T-cell (primary cell): ENCODE measurements at places on chromosomes 2 and 18.

DNA sequence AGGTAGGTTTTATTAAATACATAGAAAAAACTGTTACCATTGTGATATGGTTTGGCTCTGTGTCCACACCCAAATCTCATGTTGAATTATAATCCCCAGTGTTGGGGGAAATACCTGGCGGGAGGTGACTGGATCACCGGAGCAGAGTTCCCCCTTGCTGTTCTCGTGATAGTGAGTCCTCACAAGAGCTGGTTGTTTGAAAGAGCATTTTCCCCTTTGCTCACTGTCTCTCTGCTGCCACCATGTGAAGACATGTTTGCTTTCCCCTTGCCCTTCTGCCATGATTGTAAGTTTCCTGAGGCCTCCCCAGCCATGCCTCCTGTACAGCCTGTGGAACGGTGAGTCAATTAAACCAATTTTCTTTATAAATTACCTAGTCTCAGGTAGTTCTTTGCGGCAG is 352.7 kb upstream of the SLC39A10 start:
- DNase-seq: no peak

- DNase-seq: peak; percentile 4
Measured at GRCh38 chr2:74079522-74080341, 68.0 kb downstream of the BOLA3 start.

DNA sequence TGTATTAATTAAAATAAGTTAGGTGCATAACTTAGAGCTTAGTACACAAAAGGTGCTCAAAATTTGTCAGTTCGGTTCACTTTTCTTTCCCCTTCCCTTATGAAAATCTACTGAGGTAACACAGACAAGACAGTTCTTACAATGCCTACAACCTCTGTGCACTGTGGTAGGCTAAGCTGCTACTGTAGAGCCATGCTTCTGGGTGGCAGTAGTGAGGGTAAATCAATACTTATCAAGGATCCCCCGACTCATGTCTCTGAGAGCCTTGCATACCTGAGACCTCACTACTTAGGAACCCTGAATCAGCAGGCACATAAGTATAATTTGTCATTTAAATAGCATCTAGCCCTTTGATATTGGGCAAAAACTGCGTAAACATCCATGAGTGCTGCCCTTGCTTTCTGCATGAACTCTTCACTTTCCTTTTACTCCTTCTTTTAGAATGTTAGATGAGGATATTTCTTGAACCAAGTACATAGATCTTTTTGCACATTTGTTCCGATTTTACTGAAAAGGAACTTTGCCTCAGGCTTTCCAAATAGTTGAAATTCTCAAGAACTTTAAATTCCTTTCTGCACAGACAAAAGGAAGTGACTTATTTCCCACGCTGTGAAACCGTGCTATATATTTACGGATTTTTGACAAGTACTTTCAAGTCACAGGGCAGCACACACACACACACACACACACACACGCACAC is 234.4 kb downstream of the TRIB2 start:
- DNase-seq: no peak

DNA sequence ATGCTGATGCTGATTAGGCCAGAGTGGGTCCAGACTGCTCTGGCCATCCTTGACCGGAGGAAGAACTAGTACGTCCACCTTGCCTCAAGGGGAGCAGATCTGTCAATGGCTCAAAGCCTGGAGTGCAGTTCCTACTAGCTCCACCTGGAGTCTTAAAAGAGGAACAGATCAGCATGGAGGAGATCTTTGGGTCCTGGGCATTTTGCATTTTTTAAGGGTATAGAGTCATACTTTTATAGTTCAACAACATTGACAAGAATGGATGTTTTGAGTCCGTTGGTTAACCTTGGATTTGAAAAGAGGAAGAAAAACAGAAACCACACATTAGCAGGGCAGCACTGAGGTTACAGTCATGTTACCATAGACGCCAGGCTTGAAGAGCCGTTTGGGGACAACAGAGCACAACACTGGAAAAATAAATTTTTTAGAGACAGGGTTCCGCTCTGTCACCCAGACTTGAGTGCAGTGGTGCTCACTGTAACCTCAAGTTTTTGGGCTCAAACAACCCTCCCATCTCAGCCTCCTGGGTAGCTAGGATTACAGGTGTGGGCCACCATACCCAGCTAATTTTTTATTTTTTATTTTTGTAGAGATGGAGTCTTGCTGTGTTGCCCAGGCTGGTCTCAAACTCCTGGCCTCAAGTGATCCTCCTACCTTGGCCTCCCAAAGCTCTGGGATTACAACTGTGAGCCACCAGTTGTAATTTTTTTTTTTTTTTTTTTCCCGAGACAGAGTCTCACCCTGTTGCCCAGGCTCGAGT is 78.5 kb downstream of the PRKCE start:
- no peak for DNase-seq

DNA sequence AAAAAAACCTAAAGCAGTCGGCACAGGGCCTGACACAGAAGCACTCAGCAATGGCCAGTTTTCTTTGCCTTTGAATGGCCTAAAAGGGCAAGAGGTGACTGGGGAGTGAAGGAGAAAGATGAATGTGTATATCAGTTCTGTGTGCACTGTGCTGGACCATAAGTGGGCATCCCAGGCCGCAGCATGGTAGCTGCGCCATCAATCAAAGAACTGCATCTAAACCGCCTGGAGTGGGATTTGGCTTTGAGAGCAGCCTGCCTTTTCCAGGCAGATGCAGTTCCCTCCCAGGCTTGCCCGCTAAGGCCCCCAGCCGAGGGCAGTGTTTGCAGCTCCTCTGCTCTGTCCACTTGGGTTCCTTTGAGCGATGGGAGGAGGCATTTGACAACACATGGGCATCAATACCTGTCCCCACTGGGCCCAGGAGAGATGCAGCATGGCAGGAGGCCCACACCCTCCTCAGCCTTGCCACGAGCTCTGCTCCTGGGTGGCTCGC is 144.1 kb downstream of the FAM210A start:
- DNase-seq: no peak

DNA sequence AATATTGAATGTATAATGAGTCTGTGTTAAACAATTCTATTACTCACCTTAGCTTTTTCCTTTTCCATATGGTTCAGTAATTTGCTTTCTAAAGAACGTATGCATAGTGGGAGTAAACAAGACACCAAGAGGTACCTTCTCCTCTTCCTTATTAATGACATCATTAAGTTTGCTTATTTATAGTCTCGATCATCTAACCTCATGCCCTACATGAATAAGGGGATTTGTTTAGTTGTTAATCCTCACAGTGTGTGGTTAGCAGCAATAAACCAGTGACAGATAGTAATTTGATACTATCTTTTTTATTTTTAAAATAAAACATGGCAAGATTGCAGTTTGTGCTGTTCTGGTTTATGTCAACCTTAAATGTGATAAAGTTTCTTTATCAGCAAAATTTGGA is 69.7 kb downstream of the COBLL1 start:
- no peak for DNase-seq

DNA sequence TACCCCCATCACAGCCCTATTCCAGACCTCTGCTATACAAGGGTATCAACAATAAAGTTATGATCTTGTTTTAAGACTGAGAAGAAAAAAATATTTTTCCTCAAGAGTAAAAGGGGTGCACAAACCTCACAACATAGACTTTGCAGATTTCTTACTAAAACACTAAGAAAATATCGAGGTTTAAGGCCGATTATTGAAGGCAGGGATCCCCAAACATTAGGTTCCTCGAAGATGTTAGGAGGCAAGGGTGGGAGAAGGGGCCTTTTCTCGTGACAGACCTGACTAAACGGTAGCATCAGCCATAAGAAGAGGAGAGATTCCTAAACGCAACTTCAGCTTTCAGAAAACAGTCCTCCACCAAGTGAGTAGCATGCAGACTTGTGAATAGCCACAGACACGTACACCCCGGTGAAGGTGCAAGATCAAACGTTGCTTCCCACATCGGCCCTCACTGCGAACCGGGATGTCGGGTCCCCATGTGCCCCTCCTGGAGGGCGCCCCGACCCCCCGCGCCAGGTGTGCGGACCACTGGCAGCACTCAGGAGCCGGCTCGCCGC is 678 bp downstream of the PIAS2 start:
- peak; percentile 6 for DNase-seq

DNA sequence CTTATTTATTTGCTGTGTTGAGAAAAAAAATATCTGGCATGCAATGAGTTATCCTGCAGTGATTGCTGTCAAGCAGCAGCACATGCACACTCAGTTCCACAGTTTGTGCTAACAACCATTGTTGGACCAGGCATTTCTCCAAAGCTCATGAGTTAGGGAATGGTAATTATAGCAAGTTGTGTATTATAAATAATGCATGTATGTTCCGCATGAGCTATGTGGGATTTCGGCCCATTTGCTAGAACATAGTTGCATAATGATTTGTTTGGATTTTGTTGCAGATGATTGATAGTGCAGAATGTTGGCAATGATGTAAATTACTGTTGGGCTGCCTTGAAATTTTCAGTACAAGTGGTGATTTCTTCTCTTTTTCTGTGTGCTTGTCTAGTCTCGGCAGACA is 10.7 kb downstream of the KCNJ3 start:
- no peak for DNase-seq

GRCh38 chr18:14963246-14963645 is 215.3 kb downstream of the ANKRD30B start:
- no peak for DNase-seq

DNA sequence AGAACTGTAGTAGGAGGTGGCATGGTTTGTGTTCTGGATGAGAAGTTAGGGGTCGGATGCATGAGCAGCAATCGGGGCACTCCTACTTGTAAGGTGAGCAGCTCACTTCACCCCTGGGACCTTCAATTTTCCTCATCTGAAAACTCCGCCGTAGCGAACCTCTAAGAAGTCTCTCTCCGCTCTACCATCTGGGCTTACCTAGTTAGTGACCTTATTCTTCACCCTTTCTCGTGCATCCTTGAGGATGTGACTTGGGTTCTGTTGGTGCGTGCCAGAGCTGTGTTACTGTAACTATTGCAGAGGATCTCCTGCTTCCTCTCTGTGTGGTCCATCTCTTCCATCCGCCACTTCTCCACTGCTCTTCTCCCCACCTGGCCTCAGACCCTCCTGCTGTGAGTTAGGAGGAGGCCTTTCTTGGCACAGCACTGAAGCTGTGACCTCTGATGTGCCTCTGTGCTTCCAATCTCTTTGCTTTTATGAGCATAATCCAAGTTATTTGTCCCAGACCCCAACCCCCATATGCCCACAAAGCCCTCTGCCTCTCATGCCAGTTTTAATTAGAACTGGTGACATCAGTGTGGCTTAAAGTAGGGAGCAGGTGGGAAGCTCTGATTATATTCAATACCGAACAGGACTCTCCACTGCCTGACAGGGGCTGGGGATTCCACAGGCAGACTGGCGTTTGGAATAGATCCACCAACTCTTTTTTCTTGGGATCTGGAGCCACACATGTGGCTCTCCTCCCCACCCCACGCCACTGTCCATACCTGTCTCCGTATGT is 178.4 kb downstream of the BCL2 start:
- no peak for DNase-seq

DNA sequence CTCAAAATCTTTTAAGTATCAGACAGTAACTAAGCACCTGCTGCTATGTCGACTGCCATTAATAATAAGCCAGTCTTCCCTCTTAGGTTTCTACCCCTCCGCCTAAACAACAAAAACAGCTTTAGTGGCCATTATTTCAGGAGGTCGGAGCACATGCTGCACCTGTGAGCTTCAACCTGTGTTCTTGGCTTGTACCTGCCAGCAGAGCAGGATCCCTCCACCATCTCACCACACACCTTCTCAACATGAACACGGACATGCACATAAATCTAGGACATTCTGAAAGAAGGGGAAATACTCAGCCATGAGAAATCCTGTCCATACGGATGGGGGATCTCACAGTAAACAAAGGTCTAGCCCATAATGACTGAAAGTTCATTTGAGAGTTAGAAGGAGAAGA is 3.7 kb downstream of the CYB5A start:
- DNase-seq: no peak

- no peak for DNase-seq
Measured at GRCh38 chr2:201204655-201205514, 21.9 kb downstream of the CASP10 start.

- DNase-seq: no peak
Measured at GRCh38 chr2:159712929-159713420, 669 bp downstream of the MARCHF7 start.

- no peak for DNase-seq
Measured at GRCh38 chr18:2274613-2275012, 296.7 kb downstream of the METTL4 start.

- DNase-seq: no peak
Measured at GRCh38 chr18:11258039-11258610, 108.8 kb upstream of the PIEZO2 start.

DNA sequence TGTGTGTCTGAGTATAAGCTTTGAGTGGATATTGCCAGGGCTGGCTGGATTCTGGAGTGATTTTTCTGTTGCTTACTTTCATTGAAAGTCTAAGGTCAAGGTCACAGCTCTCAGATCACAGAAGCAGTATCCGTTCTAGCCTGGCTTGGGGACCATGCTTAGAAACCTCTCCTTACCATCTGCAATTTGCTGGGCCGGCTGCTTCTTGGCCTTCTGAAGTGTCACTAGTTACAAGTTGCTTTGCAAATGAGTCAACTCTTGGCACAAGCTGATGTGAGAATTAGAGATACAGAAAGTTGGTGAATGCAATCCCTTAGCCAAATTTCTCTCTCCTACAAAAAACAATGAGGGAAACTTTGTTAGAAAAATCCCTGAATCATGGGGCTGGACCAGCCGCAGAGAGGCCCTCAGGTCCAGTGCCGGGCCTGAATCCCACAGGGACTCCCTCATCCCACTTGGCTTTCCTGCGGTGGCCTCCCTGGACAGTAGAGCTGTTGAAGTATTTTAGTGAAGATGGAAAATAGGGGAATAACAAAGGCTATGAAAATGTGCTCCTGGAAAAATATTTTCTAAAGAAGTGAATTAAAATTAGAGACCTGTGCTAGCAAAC is 92.7 kb upstream of the CNGA3 start:
- no peak for DNase-seq

DNA sequence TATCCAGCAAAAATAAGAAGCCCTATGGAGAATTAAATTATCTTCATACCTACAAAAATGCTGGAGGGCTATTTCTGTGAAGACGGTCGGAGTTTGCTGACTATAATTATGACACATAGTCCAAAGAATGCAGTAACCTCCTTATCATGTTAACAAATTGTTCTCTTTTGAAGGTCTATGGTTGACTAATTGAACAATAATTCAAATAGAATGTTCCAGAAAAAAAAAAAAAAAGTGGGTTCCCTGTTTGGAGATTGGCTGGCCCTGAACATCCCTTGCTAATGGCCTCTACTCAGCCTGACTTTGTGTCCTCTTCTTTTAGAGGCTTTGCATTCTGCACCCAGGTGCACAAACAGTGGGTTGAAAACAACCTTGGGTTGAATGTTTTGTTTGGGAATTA is 82.8 kb upstream of the CCBE1 start:
- no peak for DNase-seq

DNA sequence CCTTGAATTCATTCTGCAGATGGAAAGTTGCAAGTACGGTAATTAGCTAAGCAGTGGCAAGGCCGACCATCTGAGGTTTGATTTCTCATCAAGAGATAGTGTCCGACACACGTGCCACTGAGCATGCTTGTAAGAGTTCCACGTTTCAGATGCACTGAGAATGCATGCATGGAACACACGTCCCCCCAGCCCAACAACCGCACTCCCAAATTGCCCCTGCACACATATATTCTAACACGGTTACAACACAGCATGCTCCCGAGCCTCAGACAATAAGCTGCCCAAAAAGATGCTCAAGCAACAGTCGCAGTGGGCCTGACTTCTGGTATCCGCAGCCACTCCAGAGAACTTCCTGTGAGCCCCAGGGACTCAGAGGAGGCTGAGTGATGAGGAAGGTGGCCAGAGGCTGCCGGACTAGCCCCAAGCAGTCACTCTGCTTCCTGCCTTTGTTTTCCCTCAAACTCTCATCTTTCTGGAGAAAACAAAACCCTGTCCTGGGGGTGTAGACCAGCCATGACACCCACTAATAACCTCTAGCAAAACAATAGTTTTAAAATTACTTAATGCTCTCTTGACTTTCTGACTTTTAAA is 204.0 kb downstream of the TGIF1 start:
- no peak for DNase-seq
